ENCODE measurements at places on chromosomes 4 and X. TPM values are rescaled to one million over a fixed set of nuclear protein-coding genes. Genes with fewer than 3 reads are reported as not detected.
A peak's percentile ranks its signal among the peaks of the same experiment; 100 is the strongest.

DNA sequence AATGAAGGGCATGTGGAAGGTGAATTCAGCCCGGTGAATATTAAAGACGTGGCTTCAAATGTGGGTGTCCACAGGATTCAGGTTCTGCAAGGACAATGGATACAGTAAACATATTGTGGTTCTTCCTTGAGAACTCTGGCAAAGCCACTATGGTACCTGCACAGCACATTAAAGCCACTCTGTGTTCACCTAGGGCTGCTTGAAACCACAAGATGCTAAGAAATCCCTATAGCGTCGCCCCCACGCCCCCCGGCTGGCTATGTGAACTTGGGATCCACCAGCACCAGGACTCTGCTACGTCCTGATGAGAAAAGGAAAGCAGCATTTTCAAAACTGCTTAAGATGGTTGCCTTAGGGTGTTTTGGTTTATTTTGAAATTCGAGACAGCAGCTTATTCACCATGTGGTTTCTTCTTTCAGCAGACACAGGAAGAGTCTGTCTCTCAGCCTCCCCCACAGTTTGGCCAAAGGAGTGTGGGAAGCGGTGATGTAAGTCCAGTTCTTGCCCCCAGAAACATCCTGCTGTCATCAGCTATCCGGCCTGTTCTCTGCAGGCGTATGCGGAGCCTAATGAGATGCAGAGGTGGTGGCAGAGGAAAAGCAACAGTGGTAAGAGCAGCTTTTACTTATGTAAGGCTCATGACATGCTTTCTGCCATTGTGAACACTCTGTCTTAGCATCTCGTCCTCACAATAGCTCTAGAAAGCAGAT, 111.5 kb downstream of the AFAP1 start:
- H3K36me3 ChIP-seq: no peaks in the 10 kb centered on the region
- H3K4me1 ChIP-seq: peaks cover 34% of the 10 kb centered on the region
- peak; percentile 68 for DNase-seq
- no peaks in the 10 kb centered on the region for H3K27me3 ChIP-seq
- peak overlapping the region; percentile 45 for H3K27ac ChIP-seq

GRCh38 chrX:101407748-101408531, at the start of the genes GLA and HNRNPH2:
GLA (minus strand) TSS chrX:101407925; CDS start chrX:101407903, 22 bp downstream.
HNRNPH2 (plus strand) TSS chrX:101408222; CDS start chrX:101411989, 3,767 bp downstream.
- peak within 1 kb of the TSS; percentile 95 for H3K27ac ChIP-seq
- peak within 1 kb of the TSS; percentile 95 for H3K4me3 ChIP-seq
- H3K4me1 ChIP-seq: peaks cover 21% of the 10 kb centered on the region
- DNase-seq: peak; percentile 94
- no peaks in the 10 kb centered on the region for H3K27me3 ChIP-seq

Gene EIF1AX
- total RNA-seq: 208 TPM

Gene PLAC8
- total RNA-seq: 17.8 TPM

Gene NEUROG2
- not detected for total RNA-seq

- H3K36me3 ChIP-seq: no peaks in the 10 kb centered on the region
- no peaks in the 10 kb centered on the region for H3K4me1 ChIP-seq
- H3K27ac ChIP-seq: no peak overlapping the region
- DNase-seq: peak; percentile 1
- H3K4me3 ChIP-seq: no peak overlapping the region
These were observed 82.9 kb downstream of the LAS1L start for GRCh38 chrX:65451663-65452062.

DNA sequence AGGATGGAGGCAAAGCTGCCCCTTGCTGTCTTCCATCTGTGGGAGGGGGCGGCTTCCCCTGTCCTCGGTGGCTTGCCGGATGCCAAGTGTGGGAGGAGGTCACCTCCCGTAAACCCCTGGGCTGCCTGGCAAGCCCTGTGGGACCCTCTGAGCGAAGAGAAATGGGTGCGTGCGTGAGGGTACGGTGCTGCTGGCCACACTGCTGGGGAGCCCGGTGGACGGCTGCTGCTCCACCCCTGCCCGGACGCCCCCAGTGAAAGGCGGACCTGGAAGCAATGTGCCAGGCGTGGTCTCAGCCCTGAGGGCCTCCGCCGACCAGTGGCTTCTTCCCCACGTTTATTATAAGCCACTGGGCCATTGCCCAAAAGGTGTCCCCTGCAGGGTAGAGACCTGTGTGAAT, 4.6 kb upstream of the IDUA start:
- peaks cover 23% of the 10 kb centered on the region for H3K4me1 ChIP-seq
- no peak overlapping the region for H3K4me3 ChIP-seq
- H3K27me3 ChIP-seq: no peaks in the 10 kb centered on the region
- DNase-seq: no peak
- no peaks in the 10 kb centered on the region for H3K36me3 ChIP-seq
- H3K27ac ChIP-seq: no peak overlapping the region

GRCh38 chr4:90584051-90584450, 456.9 kb downstream of the CCSER1 start:
- H3K4me1 ChIP-seq: no peaks in the 10 kb centered on the region
- DNase-seq: no peak
- no peak overlapping the region for H3K4me3 ChIP-seq
- no peaks in the 10 kb centered on the region for H3K36me3 ChIP-seq

DNA sequence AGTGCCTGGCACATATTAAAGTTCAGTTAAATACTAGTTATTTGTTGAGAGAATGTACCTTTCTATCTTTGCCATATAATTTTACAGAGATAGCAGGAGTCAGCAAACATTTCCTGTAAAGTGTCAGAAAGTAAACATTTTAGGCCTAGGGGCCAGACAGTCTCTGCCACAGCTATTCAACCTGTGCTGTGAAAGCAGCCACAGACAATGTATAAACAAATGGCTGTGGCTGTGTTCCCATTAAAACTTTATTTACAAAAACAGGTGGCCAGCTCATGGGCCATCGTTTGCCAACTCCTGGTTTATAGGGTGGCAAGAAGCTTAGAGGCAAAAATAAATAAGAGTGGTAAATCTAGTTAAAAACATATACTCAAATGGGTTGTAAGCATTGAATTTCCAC, 34.0 kb upstream of the BRS3 start:
- H3K27ac ChIP-seq: no peak overlapping the region
- H3K4me1 ChIP-seq: no peaks in the 10 kb centered on the region
- no peaks in the 10 kb centered on the region for H3K27me3 ChIP-seq
- no peak overlapping the region for H3K4me3 ChIP-seq
- H3K36me3 ChIP-seq: no peaks in the 10 kb centered on the region

- no peaks in the 10 kb centered on the region for H3K36me3 ChIP-seq
- no peaks in the 10 kb centered on the region for H3K27me3 ChIP-seq
- H3K4me3 ChIP-seq: no peak overlapping the region
- no peak overlapping the region for H3K27ac ChIP-seq
These were observed 125.8 kb upstream of the EDNRA start for GRCh38 chr4:147355032-147355656.

Gene NAP1L3
- total RNA-seq: 2.0 TPM

DNA sequence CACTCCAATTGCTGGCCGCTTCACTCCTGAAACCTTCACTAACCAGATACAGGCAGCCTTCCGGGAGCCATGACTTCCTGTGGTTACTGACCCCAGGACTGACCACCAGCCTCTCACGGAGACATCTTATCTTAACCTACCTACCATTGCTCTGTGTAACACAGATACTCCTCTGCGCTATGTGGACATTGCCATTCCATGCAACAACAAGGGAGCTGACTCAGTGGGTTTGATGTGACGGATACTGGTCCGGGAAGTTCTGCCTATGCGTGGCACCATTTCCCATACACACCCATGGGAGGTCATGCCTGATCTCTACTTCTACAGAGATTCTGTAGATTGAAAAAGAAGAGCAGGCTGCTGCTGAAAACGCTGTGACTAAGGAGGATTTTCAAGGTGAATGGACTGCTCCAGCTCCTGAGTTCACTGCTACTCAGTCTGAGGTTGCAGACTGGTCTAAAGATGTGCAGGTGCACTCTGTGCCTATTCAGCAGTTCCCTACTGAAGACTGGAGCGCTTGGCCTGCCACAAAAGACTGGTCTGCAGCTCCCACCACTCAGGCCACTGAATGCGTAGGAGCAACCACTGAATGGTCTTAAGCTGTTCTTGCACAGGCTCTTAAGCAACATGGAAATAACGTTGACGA, 35.8 kb upstream of the PRDM8 start:
- H3K27ac ChIP-seq: no peak overlapping the region
- no peak overlapping the region for H3K4me3 ChIP-seq
- H3K27me3 ChIP-seq: no peaks in the 10 kb centered on the region
- no peak for DNase-seq
- no peaks in the 10 kb centered on the region for H3K36me3 ChIP-seq
- no peaks in the 10 kb centered on the region for H3K4me1 ChIP-seq

Gene TCEAL7
- total RNA-seq: not detected

GRCh38 chr4:617644-618641, 7.4 kb upstream of the PDE6B start:
- no peak overlapping the region for H3K27ac ChIP-seq
- H3K36me3 ChIP-seq: no peaks in the 10 kb centered on the region
- no peak for DNase-seq
- no peaks in the 10 kb centered on the region for H3K27me3 ChIP-seq
- no peak overlapping the region for H3K4me3 ChIP-seq
- no peaks in the 10 kb centered on the region for H3K4me1 ChIP-seq

Gene MEPE
- total RNA-seq: not detected

DNA sequence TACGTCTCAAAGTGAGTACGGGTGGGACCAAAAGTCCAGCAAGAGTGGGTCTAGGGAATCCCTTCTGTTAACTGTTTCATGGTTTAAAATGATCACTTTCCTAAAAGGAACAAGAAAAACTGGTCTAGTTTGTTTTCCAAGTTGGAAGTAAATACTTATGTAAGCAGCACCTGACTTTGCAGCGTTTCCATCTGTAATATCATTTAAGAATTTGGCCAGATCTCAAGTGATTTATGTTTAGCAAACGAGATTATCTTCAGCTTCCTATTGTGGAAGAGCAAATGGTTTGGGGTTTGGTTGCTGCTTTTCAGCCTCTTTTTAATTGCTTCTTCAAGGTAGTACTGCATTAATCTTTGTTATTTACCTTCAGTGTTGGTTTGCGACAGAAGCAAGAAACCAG, 50.4 kb downstream of the FHIP1A start:
- H3K4me3 ChIP-seq: no peak overlapping the region
- no peaks in the 10 kb centered on the region for H3K4me1 ChIP-seq
- no peak overlapping the region for H3K27ac ChIP-seq
- no peaks in the 10 kb centered on the region for H3K36me3 ChIP-seq

DNA sequence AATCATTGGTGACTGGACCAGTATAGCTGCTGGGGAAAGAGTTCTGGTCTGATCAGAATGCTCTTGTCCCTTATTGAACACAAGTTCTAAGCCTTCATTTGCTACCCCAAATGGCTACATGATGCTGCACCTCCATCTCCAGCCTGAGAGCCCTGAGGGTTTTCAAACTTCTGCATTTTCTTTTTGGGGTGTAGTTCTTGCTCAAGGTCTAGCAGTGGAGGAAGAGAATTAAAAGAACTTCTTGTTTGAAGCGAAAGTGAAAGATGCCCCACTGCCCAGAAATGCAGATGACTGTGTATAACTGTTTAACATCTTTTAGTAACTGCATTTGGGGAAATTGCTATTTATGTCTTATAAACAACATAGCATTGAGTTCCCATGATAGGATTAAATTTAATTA, 38.5 kb downstream of the LAMTOR3 start:
- no peak overlapping the region for H3K4me3 ChIP-seq
- no peaks in the 10 kb centered on the region for H3K36me3 ChIP-seq
- DNase-seq: no peak
- no peaks in the 10 kb centered on the region for H3K27me3 ChIP-seq

GRCh38 chrX:18537068-18537467, 111.7 kb downstream of the CDKL5 start:
- no peaks in the 10 kb centered on the region for H3K4me1 ChIP-seq
- DNase-seq: no peak
- no peaks in the 10 kb centered on the region for H3K27me3 ChIP-seq
- no peak overlapping the region for H3K4me3 ChIP-seq
- H3K36me3 ChIP-seq: no peaks in the 10 kb centered on the region
